ENCODE measurements at places on chromosomes 11 and 22.

DNA sequence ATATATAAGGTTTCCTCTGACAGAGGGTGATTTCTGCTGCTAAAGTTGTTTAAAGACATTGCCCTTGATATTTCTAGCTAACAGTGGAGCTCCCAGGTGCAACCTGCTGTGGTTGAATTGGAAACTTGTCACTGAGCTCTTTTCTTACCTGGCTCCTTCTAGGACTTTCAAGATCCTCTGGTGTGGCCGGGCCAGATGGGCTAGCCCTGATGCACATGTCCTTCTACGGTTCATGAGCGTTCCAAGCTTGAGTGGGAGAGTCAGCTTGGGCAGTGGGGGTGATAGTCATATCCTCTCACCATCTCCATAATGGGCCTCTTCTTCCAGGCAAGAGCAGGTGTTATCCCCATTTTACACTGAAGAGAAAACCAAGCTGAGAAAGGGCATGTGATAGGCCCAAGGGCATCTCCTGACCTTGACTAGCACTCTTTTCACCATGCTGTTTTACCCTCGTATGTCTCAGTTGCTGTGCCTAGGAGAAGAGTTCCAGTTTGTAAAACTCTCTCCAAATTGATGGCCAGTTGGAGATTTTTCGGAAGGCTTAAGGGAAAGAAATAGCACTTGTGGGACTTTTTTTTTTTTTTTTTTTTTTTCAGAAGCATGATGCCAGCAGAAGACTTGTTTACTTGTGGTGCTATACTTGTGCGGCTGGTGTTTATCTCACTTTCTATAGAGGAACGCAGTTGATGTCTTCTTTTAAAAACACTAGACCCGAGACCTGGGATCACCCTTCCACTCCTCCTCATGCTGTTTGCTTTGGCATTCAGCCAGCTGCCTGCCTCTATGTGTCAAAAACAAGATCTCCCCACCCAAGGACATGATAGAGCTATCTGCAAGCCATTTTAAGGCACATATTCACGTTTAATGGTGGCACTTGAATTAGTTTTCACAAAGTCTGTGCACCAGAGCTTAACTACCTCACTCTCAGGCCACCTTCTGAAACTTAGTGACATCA, 32.6 kb downstream of the TEAD1 start:
- DNase-seq, result no peak

- DNase-seq, result no peak
These were observed 861 bp upstream of the LTBP3 start for GRCh38 chr11:65558930-65559509.

DNA sequence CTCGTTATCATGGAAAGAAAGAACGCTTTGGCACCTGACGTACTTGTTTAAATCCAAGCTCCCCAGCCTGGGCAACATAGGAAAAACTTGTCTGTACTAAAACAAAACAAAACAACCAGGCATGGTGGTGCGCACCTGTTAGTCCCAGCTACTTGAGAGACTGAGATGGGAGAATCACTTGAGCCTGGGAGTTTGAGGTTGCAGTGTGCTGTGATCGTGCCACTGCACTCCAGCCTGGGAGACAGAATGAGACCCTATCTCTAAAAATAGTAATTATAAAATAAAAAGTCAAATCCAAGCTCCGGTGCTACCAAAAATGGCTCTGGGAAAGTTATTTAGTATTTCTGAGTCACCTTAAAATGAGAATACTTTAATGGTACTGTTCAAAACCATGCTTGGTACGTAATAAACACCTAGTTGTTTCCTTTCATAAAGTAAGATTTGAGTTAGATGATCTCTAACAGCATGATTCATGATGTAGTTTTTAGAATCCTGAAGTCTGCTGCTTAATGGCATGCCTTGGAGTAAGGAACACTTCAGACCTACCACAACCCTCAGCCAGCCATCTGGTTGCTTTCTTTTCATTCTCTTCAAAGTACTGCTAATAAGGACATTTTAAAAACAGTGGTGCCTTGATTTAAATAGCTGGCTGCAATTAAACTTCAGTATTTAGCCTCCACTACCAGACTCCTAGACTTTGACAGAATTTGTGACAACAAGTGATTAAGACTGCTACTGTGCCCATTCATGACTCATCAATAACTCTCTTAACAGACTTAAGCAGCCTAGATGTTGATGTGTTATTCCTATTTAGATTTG, 8.4 kb downstream of the PPME1 start:
- no peak for DNase-seq

GRCh38 chr22:18145676-18146388, 4.1 kb upstream of the USP18 start:
- DNase-seq, result no peak

DNA sequence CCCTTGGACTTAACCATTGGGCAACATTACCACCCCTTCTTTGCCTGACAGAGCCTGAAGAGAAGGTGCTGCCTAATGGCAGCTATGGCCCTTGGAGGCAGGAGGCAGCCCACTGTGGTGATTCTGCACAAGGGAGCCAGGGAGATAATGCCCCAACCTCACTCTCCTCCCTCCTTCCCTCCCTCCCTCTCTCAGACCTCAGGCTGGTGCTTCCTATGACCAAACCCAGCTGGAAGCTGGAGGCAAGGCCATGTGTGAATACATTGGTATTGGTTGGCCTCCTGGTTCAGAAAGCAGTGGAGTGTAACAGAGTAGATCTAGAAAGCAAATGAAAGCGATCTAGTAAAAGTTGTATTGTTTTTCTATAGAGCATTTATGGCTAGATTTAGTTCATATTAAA, 233.1 kb downstream of the CSNK2A3 start:
- no peak for DNase-seq

GRCh38 chr11:46118702-46119351, 2.4 kb downstream of the PHF21A start:
- no peak for DNase-seq

- no peak for DNase-seq
These were observed 28.3 kb downstream of the B3GAT1 start for GRCh38 chr11:134383576-134384221.

GRCh38 chr22:27194096-27194748, 536.8 kb downstream of the MIAT start:
- no peak for DNase-seq

DNA sequence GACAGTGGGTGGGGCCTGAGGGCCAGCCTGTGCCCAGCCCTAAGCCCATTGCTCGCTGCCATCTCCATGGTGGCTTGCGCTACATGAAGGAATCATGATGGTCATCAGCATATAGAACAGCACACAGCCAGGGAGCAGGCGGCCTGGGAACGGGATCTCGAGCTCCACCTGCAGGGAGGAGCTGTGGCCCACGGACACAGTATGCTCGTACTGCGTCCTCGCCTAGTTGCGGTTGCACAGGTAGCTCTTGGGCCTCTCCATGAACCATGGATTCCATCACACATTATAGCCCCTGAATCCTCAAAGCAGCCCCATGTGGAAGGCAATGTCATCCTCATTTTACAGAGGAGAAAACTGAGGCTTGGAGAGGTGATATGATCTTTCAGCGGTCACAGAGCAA, 15.1 kb downstream of the SEC14L4 start:
- DNase-seq, result no peak

GRCh38 chr11:12800032-12800671, 125.9 kb downstream of the TEAD1 start:
- DNase-seq, result no peak

GRCh38 chr11:62433904-62434276, 15.1 kb downstream of the SCGB1A1 start:
- DNase-seq, result no peak

- peak; percentile 42 for DNase-seq
These were observed 16.3 kb downstream of the CRYBB2 start for GRCh38 chr22:25235547-25236290.

DNA sequence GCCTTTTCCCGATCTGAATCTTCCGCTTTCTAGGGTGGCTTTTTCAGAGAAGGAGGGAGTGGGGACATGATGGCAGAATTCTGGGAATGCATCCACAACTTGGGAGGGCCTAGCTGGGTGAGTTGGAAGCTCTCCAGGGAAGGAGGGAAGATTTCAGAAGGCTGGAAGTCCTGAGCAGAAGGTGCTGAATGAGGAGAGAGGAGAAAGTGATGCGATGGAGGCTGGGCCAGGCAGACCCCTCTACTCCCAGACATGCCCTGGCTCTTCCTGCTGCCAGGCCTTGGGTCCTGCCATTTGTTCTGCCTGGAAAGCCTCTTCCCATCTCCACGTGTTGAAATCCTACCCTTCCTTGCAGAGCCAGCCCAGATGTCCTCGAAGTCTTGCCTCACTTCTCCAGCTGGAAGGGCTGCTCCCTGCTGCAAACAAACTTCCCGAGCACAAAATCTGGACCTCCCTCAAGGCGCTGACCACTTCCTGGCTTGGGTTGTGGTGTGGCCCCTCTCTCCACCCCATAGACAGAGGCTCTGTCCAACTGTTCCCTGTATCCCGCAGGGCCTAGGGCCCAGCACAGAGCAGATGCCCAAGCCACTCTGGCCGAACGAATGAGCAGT, 16.8 kb downstream of the LRRC32 start:
- no peak for DNase-seq

DNA sequence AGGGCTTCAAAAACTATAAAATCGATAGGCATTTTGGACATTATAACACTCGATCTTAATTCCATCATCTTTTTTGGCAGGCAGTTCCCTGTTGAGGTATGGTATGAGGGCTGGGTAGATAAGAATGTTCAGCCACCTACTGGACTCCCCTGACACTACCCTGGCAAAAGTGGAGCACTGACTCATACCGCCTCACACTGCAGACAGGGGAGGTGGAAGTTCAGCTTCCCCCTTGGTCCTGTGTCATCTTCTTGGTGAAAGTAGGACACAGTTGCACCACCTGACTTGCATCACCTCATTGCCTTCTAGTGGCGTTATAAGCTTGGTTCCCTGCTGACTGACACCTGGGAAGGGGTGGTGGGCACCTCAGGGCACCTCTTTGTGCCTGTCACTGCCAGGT, 30.4 kb downstream of the PAAF1 start:
- DNase-seq, result peak; percentile 16

DNA sequence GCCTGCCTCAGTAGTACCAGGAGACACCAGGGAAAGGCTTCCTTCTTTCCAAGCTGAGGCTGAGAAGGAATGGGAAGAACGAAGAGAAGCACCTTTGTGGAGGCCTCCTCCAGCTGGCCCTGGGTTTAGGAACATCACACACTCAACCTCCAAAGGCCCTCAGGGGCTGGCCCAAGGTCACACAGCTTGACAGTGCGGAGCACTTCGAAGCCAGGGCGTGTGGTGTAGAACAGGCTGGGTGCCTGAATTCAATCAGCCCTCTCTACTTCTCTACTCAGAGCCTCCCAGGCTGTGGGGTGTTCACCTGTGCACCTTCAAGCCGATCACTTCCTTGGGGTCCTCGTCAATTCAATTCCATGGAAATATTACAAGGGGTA, 727 bp upstream of the CSDC2 start:
- no peak for DNase-seq

GRCh38 chr22:22927888-22928665, 40.5 kb downstream of the IGLL5 start:
- no peak for DNase-seq

- DNase-seq, result no peak
These were observed 124.3 kb upstream of the NTM start for GRCh38 chr11:131246156-131246555.

DNA sequence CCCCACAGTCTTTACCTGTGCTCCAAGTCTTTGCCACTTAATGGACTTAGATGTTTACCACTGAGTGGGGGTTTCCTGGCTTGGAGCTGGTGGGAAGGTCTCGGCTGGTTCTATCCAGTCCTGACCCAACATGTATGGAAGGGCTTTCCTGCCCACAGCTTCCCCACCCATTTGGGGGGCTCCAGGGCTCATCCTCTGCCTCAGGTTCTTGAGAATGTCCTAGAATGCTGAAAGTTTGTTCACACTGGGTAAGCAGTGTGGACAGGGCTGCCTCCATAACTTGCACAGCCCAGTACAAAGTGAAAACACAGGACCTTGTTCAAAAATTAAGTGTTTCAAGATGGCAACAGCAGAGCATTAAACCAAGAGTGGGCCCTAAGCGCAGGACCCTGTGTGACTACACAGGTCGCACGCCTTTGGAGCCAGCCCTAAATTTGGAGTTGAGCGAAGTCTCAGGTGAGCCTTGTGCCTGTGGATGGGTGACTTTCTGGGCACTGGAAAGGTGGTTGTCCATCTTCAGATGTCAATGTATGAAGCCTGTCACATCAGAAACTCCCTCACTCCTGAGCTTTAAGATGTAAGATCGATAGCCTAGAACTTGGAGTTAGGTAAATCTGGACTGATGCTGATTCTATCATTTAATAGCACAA, 72.7 kb upstream of the NARS2 start:
- DNase-seq, result no peak

DNA sequence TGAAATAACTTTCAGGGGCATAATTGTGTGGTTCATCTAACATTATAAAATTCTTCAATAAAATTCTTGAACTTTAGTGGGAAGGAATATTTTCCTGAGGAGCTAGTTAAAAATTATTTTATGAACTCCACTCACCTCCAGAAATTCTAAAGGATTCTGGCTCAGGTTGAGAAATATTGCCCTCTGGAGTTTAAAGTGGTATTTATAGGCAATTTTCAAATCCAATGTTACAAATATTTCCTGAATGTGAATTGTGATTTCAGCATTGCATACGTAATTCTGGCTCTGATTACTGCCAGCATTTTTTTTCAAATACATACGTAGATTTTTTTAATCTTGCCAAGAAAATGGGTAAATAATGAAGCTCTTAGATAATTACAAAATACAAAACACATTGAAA, 598.2 kb upstream of the ANO3 start:
- DNase-seq, result no peak

GRCh38 chr11:16806791-16807190, 68.3 kb downstream of the C11orf58 start:
- no peak for DNase-seq

DNA sequence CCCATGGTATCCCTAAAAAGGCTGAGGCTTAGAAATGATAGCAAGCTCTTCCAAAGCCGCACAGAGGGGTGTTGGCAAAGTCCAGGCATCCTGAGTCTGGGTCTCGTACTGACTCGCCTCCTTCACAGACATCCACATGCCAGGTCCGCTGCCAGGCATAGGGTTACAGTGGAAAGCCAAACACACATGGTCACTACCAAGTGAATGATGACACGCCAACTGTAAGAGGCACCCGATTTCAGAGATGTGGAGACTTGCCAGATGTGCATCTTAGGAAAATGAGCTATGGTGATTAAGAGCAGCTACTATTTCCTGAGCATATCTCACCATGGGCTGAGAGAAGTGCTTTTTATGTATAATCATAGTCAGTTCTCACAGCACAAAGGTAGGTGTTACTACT, 314.9 kb downstream of the MIAT start:
- no peak for DNase-seq

DNA sequence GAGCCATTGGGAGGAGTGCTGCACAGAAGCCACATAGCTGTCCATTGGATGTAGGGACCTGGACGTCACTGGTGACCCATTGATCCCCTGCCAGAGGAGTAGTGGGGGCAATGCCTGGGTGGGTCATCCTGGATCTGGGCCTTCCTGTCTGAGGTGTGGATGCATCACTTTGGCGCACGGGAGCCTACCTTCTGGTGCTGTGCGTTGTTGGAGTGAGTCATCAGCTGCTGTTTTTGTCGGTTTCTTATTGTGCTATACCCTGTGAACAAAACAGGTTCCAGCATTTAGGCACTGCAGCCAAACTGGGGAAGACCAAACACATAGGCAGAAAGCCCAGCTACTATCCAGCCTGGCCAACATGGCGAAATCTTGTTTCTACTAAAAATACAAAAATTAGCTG, 3.2 kb downstream of the TAF6L start:
- DNase-seq, result no peak

- no peak for DNase-seq
These were observed 94.4 kb downstream of the SLC1A2 start for GRCh38 chr11:35324981-35325380.
